ENCODE measurements at places on chromosomes 12 and 14.

DNA sequence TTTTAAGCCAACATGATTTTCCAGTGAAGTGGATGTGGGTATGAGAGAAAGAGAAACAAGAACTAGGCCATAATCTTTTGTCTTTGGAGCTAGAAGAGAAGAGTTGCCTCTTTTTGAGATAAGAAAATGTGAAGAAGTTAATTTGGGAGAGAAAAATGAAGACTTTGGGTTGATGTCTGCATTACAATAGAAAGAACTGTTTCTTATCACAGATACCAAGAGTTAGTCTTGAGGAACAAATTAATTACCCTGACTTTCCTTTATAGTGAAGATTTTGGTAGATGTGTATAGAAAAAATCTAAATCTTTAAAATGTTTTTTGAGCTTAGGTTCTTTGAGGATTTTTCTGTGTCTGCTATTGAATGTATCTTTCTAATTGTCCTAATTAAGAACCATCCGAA, 4.2 kb downstream of the A2M start:
- DNase-seq: no peak

DNA sequence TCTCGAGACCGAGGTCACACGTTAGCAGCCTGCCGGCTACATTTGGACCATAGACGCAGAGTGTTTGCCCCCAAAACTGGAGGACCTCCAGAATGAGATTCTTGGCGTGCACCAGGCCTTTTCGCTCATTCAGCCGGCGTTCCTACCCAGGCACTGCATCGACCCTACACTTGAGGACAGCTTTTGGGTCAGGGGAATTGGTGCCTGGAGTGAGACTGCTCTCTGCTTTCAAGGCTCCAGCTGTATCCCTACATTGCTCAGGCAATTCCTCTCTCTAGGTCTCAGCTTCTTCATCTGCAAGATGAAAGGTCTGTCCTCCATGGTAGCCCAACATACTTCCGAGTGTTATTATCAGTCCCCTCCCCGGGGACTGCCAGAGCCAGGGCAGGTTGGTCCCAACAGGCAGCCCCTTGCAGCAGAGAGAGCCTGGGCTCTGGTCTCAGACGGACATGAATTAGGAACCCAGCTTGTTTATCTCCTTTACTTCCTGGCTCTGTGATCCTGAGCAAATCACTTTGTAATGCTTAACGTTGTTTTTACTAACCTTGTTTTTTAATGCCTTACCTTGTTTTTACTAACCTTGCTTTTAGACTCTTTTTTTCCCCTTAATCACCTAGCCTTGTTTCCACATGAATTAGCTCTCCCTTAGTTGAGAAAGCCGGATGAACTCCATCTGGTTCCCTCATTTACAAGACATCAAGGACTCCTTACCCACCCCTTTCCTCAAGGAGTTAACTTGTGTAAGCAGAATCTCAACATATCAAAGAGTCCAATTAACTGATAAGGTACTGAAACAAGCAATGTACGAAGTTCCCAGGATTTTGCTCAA, 892 bp downstream of the TCHP start:
- DNase-seq: no peak

- DNase-seq: no peak
Measured at GRCh38 chr12:6229224-6230218, 29.3 kb downstream of the CD9 start.

DNA sequence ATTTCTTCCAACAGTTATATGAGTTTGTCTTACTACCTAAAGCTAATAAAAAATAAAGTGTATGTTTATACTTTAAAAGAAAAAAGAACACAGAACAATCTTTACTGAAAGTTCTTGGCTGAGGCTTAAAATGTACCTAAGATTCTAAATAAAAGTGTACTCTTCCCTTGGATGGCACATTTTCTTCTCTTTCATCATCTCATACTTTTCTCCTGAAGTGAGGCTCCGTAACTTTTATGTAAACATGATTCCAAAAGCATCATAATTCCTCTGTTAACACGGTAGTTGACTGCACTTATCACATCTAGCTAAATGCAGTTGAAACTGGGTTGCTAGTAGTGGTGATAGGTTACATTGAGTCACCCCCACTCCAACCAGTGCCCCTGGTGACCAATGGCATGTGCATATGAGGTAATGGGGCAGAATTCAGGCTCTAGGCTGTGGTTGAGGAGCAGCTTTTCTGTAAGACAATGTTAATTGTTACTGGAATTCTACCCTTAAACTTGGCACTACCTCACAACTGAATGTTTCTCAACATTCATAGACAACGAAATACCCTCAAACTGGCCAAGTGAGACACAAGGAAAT, 38.4 kb downstream of the WASHC3 start:
- DNase-seq: no peak

GRCh38 chr12:60257063-60257462, 661.2 kb downstream of the SLC16A7 start:
- DNase-seq: no peak

- no peak for DNase-seq
Measured at GRCh38 chr14:61051051-61051450, 70.0 kb downstream of the SLC38A6 start.

GRCh38 chr12:29133181-29133580, 15.9 kb upstream of the FAR2 start:
- no peak for DNase-seq

- DNase-seq: no peak
Measured at GRCh38 chr14:91339076-91339475, 78.5 kb downstream of the CCDC88C start.

GRCh38 chr14:104877806-104878550, 12.9 kb downstream of the CEP170B start:
- DNase-seq: no peak

GRCh38 chr12:3630621-3631271, 122.2 kb downstream of the CRACR2A start:
- DNase-seq: no peak

DNA sequence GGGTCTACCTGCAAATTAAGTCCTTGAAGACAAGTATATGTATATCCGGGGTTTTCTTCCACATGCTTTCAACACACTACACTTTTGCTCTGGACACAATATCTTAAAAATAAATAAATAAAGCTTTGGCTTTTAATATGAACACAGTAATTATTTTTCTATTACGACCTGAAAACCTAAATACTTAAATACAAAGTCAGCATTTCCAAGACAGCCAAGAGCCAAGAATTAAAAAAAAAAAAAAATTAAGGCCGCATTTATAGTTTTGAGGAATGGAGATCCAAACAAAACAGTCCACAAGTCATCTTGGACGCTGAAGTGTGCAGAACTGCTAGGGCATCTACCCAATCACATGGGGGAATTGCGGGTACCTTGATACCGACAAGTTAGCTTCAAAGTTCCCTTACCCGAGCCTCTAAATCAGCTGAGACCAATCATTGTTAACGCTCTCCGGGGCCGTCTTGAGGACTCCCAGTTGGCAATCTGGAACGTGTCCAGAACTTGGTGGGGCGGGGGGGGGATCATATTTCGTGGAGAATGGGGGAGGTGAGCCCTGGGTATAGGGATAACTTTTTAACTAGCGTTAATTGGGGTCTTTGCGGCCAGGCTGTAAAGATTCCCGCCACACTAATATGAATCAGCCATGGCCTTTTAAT, 731 bp upstream of the PCNX4 start:
- no peak for DNase-seq

DNA sequence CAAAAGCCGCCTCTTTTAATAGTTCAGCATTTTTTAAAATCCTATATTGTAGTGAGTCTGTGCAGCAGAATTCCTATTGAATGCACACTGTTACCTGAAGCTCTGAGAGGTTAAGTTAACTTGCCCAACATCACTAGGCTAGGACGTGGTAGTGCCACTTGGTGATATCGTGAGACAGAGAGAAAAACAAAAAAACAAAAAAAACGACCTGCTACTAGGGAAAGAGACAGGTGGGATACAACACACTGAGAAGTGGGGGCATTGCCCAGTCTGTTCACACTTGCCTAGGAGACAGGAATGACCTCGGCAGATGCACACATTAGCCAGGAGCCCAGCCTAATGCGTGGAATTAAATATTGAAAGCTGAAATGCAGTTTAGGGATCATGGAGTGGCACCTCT, 129.7 kb upstream of the CCND2 start:
- DNase-seq: no peak

- no peak for DNase-seq
Measured at GRCh38 chr14:100813291-100813690, 12.6 kb upstream of the MEG3 start.

- DNase-seq: no peak
Measured at GRCh38 chr12:80607361-80608135, 99.9 kb upstream of the MYF6 start.

DNA sequence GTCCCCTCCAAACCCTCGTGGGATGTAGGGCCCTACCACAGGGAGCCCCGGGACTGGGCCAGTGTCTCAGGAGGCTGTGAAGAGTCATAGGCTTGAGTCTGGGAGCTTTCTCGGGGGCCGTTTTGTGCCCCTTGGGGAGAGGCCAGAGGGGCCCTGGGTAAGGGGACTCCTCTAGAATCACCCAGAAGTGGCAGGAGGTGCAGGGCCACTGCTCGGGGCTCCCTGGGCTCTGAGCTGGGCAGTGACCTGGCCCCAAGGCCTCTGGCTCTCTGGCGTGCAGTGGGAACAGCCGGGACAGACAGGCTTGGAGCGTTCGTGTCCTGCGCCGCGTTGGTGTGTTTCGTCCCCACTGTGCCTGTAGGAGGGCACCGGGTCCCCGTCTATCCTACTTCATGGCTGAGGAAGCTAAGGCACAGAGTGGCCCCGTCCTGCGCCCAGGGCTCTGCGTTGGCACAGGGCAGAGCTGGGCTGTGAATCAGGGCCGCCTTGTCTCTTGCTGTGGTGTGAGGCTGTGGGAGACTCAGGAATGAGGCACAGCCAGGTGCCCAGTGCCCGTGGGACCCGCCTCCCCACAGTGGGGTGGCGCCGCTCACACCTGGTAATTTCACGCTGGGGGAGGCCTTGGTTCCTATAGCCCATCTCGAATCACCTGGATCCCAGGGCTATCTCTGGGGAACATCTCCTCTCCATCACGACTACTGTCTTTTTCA, 23.8 kb upstream of the KIF26A start:
- no peak for DNase-seq

GRCh38 chr14:37587131-37587803, 7.8 kb downstream of the FOXA1 start:
- no peak for DNase-seq

DNA sequence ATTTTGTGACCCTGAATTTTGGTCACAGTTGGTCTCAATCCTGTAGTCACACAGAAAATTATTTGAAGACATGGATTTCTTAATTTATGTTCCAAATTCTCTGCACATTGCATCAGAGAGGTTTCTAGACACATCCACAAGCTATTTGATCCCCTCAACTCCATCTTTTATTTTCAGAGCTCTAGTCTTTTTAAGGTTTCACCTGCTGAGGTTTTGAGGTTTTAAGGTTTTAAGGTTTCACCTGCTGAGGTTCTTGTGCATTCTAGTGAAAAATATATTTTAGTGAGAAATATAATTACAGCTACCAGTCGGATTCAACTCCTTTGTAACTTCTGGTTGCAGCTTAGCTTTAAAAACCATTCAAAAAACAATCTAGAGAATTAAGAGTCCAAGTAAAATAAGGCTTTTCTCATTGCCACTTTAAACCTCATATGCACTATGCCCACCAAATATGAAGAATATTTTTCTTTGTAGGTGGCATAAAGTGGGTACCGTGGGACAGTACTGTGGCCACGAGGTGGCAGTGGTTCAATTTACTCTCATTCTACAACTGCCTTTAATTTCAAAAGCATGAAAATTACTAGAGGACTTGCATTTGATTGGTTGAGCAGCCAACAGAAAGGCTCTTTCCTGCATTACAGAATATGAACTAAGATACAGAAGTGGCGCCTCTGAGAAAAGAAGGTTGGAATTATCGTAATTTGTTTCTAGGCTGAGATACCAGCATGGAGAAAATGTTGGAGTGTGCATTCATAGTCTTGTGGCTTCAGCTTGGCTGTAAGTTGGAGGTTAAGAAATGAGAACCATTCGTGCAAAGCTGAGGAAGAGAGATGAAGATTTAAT, 366.5 kb upstream of the OR4E1 start:
- no peak for DNase-seq

- no peak for DNase-seq
Measured at GRCh38 chr14:104638190-104638589, 33.6 kb upstream of the TMEM179 start.

DNA sequence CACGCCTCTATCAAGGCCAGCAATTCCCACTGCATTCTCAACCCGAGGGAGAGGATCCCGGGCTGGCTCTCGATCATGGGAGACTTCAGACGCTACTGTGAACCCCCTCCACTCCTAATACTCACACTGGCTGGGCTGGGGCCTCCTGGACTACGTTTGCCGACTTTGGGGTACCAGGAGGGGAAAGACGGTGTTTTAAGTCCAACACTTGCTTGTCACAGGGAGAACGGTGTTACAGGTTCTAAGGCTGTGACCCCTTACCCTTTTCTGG, 463 bp downstream of the NACA start:
- no peak for DNase-seq

- no peak for DNase-seq
Measured at GRCh38 chr14:22210026-22210425, 379.0 kb downstream of the DAD1 start.

- DNase-seq: no peak
Measured at GRCh38 chr12:77850129-77850528, 19.4 kb downstream of the NAV3 start.

- no peak for DNase-seq
Measured at GRCh38 chr14:97299661-97300060, 502.5 kb downstream of the VRK1 start.

DNA sequence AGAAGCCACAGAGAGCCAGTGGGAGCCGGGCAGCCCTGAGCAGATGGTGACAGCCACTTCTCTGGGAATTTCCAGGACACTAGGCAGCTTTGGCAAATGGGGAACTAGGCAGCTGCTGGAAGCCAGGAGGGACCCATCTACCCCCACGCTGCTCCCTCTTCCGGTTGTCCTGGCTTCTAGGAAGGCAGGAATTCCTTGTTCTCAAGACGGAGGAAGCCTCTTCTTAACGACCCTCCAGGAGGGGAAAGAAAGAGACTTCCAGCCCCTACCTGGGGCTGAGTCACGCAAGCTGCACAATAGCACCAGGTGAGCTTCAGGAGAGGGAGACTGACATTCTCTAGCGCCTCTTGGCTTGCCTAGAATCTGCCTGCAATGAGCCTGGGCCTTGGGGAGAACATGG, 141.5 kb downstream of the ANO2 start:
- no peak for DNase-seq

DNA sequence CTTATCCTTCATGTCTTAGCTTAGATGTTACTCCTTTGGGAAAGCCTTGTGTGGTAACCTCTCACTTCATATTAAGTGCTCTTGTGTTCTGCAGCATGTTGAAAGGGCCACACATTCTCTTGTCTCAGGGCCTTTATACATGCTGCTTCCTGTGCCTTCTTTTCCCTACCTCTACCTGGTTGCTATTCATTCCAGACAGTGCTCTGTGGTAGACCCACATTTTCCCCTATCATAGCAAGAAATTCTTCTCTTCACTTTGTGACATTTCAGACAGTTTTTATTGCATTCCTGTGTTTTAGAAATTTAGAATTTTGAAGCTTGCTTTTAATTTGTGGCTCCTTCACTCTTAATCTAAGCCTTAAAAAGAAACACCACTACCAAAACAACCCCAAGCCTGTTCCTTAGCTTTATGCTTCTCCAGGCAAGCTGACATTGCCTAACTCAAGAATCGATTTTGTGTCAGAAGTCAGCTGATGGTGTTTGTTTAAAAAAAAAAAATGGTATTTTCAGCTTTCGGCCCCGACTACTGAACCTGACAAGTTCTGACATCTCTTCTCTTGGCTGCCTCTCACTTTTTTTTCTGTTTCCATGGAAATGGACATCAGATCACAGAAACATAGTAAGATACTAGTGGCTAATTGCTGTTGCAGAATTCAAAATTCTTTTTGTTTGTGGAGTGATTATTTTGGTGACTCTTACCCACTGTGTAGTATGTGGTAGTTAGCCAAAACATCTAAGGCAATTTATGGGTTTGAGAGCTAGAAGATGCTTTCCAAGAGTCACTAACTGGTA, 156.3 kb downstream of the NUBPL start:
- no peak for DNase-seq
